ENCODE measurements at places on chromosomes 7 and 10.

GRCh38 chr10:76899490-76899889 is 738.1 kb downstream of the KCNMA1 start:
- no peak for DNase-seq

GRCh38 chr7:145265180-145265579 is 429.3 kb upstream of the TPK1 start:
- DNase-seq: no peak

DNA sequence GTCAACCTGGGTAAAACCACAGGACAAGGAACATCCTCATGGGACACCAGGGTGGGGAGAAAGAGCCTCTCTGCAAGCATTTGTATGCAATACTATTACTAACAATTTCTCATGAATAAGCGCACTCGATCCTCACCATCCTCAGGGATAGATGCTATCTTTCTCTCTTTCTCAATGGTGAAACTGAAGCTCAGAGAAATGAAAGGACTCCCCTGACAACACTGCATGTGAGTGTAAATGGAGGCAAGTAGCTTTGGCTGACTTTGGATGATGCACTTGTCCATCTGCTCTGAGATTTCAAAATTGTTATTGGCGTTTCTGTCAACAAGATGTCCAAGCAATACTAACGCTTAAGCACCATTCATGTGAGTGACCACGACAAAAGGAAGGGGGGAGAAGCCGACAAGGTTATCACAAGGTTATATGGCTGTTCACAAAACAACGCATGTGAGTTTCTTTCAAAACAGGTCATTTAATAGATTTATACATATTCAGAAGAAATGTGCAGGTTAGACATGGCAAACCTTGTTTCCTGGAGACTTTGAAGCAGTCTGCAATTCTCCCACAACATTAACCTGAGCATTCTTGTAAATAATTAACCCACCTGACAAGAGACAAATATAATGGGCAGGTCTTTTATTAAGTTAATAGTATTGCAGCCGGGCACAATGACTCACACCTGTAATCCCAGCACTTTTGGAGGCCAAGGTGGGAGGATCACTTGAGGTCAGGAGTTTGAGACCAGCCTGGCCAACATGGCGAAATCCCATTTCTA is 54.0 kb downstream of the IFIT5 start:
- DNase-seq: no peak

DNA sequence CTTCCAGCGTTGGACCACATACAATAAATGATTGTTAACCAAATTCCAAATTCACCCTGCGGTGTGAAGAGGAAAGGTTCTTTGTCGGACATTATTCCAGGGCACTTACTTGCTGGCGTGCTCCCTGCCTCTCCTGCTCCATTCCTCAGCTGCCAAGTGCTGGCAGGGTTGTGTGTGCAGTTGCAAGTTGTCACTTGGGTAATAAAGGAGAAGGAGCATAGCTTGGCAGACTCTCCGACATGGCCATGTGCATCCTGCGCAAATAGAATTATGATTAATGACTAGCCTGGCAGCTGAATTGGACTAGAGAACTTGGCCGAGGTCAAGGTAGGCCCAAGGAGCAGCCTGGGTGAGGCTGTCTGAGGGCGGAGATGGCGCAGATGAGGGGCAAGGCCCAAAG is 92.3 kb upstream of the ELMO1 start:
- DNase-seq: no peak

DNA sequence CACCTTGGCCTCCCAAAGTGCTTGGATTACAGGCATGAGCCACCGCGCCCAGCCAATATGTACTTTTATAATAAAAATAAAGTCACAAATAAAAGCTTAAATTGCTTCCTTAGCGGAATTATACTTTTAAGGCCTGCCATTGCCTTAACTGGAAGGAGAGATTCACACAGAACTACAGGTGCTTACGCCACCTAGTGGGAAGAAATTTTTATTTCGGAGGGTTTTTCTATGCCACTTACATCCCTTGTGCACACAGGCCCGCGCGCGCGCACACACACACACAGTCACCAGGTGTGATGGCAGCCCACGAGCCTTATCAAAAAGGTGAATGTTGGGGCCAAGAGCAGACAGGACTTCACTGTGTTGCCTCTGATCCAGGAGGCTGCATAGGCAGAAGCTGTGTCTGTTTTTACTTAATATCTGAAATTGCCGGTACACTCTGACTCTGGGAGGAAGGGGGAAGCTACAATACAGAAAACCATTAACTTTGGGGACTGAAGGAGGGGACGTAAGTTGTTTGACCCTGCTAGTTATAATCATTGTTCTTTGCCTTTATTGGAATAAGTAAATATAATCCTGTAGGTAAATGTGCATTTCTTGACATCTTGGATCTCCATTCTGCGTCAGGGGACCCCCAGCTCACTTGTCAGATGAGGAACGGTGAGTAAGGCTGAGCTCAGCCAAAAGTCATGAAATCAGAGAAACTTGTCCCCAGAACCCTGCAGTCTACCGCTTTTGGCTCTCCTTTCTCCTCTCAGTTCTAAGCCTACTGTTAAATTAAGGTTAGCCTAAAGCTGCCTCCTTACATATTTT is 87.1 kb downstream of the SLC16A9 start:
- no peak for DNase-seq

- DNase-seq: no peak
Observed at GRCh38 chr10:78185693-78186055, 152.0 kb downstream of the RPS24 start.

- no peak for DNase-seq
Observed at GRCh38 chr7:105643851-105644250, 62.6 kb upstream of the EFCAB10 start.

- no peak for DNase-seq
Observed at GRCh38 chr10:78619115-78619851, 449.5 kb upstream of the ZMIZ1 start.

- no peak for DNase-seq
Observed at GRCh38 chr7:98974906-98975816, 96.8 kb downstream of the TRRAP start.

- no peak for DNase-seq
Observed at GRCh38 chr10:22723783-22724182, 9.4 kb upstream of the PIP4K2A start.

- DNase-seq: no peak
Observed at GRCh38 chr10:129131457-129132132, 335.4 kb upstream of the MGMT start.

- DNase-seq: no peak
Observed at GRCh38 chr7:158572000-158572828, 15.4 kb downstream of the PTPRN2 start.

GRCh38 chr10:10497245-10497644 is 520.4 kb upstream of the CELF2 start:
- DNase-seq: no peak

- DNase-seq: no peak
Observed at GRCh38 chr7:142804728-142805207, 34.0 kb downstream of the PRSS2 start.

DNA sequence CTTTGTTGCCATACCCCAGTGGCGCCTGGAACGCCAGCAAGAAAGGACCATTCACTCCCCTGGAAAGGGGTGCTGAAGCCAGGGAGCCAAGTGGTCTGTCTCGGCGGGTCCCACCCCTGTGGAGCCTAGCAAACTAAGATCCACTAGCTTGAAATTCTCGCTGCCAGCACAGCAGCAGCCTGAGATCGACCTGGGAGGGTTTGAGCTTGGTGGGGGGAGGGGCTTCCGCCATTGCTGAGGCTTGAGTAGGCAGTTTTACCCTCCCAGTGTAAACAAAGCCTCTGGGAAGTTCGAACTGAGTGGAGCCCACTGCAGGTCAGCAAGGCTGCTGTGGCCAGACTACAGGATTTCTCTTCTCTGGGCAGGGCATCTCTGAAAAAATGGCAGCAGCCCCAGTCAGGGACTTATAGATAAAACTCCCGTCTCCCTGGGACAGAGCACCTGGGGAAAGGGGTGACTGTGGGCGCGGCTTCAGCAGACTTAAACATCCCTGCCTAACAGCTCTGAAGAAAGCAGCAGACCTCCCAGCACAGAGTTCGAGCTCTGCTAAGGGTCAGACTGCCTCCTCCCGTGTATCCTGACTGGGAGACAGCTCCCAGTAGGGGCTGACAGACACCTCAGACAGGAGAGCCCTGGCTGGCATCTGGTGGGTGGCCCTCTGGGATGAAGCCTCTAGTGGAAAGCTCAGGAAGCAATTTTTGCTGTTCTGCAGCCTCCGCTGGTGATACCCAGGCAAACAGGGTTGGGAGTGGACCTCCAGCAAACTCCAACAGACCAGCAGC is 281.1 kb upstream of the SP4 start:
- no peak for DNase-seq

- no peak for DNase-seq
Observed at GRCh38 chr7:13802651-13803050, 186.8 kb downstream of the ETV1 start.
